ENCODE measurements at places on chromosomes 2 and 18.

- DNase-seq = no peak
Observed at GRCh38 chr2:29113027-29113686, 2.1 kb upstream of the CLIP4 start.

GRCh38 chr2:238716585-238716984 is 131.3 kb upstream of the TWIST2 start:
- no peak for DNase-seq

GRCh38 chr2:22355816-22356433 is 1029.1 kb upstream of the KLHL29 start:
- DNase-seq = peak; percentile 8

DNA sequence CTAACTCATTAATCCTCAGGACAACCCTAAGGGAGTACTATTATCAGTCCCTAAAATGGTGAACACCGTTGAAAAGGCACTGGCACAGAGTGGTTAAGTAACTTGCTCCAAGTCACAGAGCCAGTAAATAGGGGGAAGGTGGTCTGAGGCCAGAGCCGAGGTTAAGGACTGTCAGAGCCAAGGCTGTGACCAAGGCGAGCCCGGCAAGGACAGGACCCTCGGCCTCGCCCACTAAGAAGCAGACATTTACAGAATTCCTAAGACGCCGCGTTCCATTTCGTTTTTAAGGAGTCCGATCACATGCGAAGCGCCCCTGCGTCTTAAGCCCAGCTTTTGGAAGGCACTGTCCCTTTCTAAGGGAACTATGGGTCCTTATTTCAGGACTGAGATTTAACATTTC is 1.1 kb downstream of the PDIA6 start:
- DNase-seq = no peak

GRCh38 chr2:66344087-66344663 is 90.8 kb upstream of the MEIS1 start:
- DNase-seq = no peak

DNA sequence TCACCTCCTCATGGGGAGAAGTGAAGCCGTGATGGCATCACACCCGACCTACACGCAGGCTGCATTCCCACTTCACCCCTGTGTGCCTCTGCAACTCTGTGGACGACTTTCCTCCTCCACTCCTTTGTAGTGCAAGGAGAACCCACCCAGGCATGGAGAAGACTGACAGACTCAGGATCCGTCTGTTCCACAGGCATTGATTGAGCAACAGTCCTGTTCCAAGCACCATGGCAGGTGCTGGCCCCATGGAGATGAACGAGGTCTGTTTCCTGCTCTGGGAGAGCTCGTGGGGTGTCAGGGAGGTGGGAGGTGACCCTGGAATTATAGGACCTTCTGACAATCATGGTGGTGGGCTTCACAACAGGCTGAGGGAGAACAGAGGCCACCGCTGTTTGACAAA is 284.7 kb upstream of the HDAC4 start:
- no peak for DNase-seq

DNA sequence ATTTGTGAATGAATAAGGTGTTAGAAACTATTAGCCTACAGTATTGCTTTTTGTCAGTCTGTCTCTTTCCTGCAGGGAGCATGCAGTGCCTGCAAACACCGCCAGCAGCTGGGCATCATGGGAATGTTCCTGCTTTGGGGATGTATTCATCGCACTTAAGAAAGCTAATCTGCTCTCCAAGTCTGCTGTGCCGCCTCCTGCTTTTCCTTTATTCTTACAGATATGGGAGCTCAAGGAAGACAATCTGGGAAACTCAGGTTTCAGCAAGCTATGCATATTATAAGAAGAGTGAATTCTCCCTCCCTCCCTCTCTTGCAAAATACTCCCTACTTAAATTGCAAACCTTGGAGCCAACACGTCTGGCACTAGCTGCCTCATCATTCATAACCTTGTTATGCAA is 479.2 kb upstream of the ACVR2A start:
- DNase-seq = no peak

DNA sequence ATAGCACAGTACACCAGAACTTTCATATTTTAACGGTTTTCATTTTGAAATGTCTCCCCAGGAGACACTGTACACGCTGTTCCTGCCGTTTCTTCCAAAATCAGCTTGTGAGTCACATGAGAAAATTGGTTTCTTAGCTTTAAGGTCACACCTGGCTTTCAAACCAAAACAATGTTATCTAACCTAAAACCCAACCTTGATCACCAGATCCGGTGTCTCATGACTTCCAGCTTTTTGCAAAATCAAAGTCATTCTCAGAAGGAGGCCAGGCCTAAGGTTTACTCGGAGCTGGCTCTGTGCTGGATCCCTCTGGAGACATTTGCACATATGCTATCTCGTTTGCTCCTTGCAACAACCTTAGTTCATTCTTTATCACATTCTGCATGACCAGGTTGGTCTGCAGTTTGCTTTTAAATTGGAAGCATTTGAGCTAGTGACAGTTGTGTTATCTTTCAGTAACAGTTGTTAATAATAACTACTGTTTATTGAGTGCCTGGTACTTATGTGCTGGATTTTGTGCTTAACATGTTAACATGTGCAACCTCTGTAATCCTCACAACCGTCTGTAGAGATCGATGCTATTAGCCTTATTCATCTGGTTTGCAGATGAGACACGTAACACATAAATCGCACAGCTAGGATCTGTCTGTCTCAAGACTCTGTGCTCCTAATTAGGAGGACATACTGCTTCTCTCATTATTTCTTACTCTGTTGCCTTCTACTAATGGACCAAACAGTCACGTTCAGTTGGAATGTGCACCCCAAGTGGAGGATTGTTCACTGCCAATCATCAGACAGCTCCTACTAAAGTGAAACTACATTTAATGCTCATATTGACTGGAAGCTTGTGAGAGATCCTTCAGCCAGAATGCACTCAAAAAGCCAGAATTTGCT is 105.5 kb downstream of the RNF144A start:
- no peak for DNase-seq

GRCh38 chr2:237904831-237905599 is 45.6 kb downstream of the RAMP1 start:
- DNase-seq = peak; percentile 40

- peak; percentile 13 for DNase-seq
Observed at GRCh38 chr2:23944527-23944926, 4.3 kb downstream of the UBXN2A start.

DNA sequence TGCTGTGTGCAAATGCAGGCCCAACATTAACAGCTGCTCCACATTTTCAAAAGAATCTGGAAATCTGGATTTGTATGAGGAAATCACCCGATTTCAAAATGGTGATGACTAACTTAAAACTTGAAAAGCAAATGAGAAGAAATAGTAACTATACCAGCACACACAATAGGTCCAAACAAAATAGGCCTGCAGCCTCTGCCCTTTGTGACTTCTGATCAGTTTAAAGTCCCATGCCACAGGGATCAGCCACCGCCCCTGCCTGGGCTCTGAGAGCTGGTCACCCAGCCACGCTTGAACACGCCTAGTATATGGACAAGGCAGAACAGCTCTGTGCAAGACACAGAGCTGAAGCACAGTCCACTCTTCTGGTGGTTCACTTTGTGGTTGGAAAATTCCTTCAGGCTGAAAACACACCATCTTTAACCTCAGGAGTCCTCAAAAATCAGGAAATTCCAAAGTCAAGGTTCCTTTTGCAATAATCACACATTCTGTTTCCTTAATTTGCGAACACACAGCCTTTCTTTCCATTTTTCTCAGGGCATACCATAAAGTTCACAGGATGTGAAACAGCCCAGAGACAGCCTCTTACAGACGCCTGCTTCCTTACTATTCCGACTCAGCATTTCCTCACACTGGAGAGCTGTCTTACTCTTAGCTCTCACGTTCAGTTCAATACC is 150.1 kb upstream of the RIOK3 start:
- no peak for DNase-seq

DNA sequence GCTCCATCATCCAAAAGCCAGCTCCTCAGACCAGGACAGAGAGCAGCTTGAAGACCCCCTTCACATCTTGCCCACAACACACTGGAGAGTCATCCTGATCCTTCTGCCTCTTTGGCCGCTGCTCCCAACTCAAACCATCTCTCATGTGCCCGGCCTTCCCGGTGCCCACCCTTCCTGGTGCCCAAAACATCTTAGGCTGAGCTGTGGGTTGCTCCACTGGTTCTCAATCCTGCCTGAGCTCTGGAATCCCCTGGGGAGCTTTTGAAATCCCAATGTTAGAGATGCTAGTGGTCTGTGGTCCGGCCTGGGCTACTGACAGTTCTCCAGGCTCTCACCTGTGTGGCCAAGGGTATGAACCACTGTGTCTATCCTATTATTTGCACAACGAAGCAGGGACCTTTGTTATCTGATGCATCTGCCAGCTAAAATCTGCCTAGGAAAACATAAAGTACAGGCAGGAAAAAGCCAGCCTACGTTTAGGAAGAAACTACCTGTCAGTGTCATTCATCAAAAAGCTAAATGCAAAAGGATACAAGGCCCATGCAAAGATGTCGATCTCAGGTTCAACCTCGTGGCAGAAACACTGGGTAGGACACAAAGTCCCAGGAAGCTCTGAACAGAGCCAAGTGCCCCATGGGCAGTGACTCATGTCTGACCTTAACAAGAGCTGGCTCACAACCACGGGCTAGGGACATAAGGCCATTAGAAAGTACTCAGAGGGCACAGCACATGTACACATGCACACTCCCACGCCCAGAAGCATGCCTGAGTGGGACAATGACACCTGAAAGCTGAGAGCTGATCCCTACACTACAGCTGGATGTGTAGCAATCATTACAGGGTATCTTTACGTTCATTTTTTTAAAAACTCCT is 30.8 kb downstream of the TBC1D8 start:
- DNase-seq = no peak

GRCh38 chr18:45540125-45540524 is 75.2 kb upstream of the SLC14A2 start:
- no peak for DNase-seq

DNA sequence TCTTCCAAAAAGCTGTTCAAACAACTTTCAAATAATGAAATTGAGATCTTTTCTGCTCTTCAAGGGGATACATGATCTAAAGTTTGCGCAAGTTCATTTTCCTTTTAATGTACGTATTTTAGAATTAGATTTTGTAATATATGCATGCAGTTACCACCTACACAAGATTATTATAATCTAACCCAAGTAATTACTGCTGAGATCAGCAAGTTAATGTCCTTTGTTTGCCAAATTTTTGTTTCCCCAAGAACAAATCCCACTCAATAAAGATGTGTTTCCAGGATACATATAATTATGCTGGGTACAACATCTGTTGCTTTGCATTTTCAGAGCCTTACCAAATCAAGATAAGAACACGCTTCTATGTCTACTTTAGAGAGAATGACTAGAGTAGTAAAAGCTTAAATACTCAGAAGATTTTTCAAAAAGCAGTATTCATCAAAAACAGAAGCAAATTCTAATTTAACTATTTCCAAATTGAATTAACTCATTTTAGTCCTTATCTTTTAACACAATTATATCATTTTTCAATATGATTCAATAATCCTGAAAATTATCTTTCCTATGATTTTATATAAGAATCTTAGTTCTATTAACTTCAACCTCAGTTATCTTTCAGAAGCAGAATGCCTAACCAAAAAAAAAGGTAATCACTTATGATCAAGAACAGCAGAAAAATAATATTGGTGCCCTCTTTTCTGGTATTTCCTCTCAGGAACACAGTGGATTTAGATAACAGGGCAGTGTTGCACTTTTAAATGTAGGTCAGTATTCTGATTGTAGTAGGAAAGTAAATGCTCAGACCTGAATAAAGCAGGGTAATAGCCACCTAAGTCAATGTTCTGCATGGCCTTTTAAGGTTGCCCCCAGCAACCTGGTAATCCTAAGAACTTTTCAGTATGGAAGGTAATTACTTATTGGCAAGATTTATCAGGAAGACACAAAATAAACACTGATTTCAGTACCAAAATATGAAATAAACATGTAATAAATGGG is 28.0 kb downstream of the CERKL start:
- no peak for DNase-seq

DNA sequence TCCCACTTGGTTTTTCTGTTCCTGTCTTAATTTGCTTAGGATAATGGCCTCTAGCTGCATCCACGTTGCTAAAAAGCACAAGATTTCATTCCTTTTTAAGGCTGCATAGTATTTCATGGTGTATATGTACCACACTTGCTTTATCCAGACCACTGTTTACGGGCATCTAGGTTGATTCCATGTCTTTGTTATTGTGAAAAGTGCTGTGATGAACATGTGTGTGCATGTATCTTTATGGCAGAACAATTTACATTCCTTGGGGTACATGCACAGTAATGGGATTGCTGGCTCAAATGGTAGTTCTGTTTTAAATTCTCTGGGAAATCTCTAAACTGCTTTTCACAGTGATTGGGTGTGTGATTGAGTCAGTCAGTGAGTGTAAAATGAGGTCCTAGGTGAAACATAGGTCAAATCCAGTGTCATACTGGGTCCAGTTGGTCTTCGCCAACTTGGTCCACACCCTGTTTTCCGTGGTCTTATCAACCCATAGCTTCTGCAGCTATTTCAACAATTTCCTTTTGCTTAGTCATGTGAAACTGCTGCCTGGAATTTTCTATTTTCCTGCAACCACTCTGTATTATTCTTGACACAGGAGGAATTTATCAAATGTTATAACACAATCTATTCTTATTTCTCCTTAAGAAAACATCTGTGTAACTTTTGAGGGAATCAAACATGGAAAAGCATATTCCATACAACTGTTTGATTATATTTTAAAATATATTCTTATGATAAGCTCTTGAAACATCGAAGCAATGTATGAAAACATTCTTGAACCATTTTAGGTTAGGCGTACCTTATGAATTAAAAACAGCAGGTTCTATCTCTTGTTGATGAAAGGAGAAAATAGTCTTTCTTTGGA is 82.9 kb downstream of the ADCYAP1 start:
- DNase-seq = no peak

DNA sequence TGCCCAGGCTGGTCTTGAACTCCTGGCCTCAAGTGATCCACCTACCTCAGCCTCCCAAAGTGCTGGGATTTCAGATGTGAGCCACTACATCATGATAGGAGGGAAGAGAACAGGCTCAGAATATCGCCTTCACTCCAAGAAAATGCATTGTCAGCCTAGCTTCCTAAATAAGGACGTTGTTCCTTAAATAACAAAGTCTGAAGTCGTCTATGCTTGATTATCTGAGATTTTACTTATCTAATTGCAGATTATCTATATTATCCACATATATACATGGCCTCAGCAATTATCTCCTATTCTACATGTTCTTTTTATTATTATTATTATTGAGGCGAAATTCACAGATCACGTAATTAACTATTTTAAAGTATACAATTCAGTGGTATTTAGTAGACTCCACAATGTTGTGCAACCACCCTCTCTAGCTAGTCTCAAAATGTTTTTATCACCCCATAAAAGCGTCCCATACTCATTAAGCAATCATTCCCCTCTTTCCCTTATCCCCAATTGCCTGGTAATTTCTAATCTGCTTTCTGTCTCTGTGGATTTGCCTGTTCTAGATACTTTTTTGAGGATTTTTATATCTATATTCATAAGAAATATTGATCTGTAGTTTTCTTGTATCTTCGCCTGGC is 95.1 kb upstream of the RFX8 start:
- no peak for DNase-seq

- DNase-seq = no peak
Observed at GRCh38 chr18:64692826-64693225, 543.9 kb upstream of the LINC00305 start.

GRCh38 chr18:12862874-12863482 is 21.1 kb downstream of the PTPN2 start:
- DNase-seq = no peak

All from C1 segment of cervical spinal cord (tissue), 14 donors.